ENCODE measurements at places on chromosomes 7 and 10.

GRCh38 chr7:7176406-7177043 is 5.8 kb upstream of the C1GALT1 start:
- DNase-seq: peak; percentile 23

DNA sequence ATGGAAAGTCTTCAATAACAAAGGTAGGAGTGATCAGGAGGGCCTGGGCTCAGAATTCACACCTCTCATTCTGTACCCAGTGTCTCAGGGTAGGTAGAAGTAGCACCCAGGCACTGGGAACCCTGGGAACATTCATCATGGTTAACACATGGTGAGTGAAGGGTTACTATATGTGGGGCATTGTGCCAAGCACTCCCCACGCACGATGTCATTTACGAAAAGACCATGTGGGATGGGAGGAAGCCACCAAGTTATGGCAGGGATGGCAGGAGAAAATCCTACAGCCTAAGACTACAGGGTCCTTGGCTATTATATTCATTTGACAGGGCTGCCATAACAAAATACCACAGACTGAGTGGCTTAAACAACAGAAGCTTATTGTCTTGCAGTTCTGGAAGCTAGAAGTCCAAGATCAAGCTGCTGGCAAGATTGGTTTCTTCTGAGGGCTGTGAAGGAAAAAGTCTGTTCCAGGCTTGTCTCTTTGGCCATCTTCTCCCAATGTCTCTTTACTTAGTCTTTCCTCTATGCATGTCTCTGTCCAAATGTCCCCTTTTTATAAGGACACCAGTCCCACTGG is 27.7 kb upstream of the DDIT4 start:
- DNase-seq: no peak

- DNase-seq: no peak
These were observed 191.4 kb downstream of the NSUN6 start for GRCh38 chr10:18460032-18460431.

DNA sequence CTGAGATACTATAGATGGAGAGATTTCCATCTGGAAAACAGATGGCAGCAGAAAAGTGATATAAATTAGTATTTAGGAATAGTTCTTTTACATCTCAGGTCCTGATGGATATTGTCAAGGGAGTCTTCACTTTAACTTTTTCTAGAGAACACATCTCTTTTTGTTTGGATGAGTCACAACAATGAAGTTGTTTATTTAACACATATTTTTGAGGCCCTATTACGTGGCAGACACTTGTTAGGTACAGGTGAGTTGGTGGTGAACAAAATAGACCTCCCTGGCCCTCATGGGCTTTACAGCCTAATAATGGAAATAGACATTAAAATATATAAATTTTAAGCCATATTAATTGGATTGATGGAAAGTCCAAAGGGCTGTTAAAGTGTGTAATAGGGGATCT is 168.3 kb downstream of the VTI1A start:
- DNase-seq: no peak

GRCh38 chr10:86684331-86685097 is 16.2 kb downstream of the LDB3 start:
- no peak for DNase-seq

DNA sequence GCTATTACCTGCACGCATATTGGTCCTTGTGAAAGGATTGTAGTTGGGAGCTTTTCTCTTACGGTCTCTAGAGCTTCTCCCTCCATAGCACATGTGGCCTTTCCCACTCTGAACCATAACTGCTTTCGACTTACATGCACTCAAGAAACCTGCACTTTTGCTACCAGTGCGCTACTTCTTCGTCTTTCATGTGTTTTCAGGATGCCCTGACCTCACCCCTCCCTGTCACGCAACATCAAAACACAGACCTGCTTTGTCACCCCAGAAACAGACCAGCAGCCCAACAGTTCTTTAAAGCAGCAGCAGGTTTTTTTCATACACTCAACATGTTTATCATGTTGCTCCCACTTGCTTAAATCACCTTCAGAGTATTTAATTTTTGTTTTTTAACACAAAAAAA is 243.5 kb upstream of the TCF7L2 start:
- no peak for DNase-seq

- no peak for DNase-seq
These were observed 75.4 kb downstream of the MPLKIP start for GRCh38 chr7:40059057-40059456.

GRCh38 chr7:6497637-6497905 is 49.8 kb upstream of the DAGLB start:
- DNase-seq: no peak

GRCh38 chr7:47568547-47568946 is 13.4 kb downstream of the TNS3 start:
- DNase-seq: no peak

GRCh38 chr7:2978408-2978807 is 65.3 kb downstream of the CARD11 start:
- DNase-seq: no peak

DNA sequence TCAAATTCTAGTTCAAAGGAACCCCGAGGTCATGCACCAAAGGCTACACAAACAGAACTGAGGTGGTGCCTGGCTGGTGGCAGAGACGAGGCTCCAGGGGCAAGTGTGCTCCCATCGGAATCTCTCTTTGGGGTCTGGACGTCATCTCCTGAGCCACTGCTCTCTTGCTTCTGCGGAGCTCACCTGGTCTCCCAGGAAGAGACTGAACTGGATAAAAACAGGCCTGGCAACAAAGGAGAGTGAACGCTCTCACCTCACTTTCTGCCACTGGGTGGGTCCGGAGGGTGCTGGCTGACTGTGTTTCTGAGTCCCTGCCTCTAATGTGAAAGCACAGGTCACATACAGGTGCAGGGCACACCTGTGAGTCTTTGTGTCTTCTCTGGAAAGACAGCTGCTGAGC is 22.4 kb downstream of the VIPR2 start:
- DNase-seq: no peak

- no peak for DNase-seq
These were observed 1.3 kb downstream of the PPIF start for GRCh38 chr10:79348640-79348988.

DNA sequence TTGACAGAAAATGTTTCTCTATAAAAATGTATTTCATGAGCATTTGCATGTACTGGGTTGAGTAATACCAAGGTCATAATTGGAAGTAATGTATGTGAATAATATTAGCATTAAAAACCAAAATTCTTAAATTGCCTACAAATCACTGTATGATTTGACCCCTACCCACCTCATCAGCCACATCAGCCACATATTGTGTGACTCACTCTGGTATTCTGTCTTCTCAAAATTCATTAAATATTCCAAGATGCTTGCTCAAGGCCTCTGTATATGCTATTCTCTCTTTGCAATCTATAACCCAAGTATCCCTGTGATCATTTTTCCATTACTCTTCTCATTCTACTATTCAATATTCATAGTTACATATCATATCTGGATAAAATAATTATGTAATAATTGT is 21.4 kb downstream of the POT1 start:
- DNase-seq: no peak

GRCh38 chr7:33754933-33755928 is 150.1 kb upstream of the BMPER start:
- no peak for DNase-seq

GRCh38 chr10:21975378-21975990 is 28.0 kb downstream of the DNAJC1 start:
- no peak for DNase-seq

DNA sequence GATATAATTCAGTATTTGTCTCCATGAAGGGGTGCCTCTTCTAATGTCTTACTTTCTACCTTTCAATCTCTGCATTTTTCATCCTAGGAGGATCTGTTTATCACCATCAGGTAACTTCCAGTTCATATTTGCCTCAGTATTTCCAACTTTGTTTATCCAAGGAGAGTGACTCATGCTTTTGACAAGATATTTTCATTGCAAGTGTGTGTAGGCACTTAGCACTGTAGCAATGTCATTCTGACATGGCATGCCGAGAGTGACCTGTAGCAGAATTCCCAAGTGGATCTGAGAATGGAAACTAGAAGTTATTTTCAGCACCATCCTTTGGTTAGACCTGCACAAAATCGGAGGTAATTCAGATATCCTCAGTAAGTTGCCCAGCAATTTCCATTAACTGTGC is 129.9 kb downstream of the INHBA start:
- DNase-seq: no peak

- no peak for DNase-seq
These were observed 822 bp downstream of the SAMD9L start for GRCh38 chr7:93147363-93147762.

DNA sequence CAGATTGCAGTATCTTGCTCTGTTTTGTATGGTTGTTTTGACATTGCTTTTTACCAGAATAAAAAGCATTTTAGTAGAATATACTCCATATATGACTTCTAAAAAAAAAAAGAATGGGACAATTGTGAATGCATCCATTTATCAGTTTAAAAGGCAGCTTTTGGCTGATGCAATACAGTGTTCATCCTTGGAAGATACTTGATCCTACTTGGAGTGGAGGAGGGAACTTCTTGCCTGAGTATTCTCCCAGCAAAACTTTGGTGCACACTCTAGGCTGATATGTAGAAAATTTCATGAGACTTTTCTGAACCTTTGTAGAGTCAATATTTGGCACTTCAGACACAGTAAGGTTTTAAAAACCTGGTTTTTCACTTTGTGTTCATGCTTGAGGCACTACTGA is 40.2 kb downstream of the WDR11 start:
- no peak for DNase-seq

DNA sequence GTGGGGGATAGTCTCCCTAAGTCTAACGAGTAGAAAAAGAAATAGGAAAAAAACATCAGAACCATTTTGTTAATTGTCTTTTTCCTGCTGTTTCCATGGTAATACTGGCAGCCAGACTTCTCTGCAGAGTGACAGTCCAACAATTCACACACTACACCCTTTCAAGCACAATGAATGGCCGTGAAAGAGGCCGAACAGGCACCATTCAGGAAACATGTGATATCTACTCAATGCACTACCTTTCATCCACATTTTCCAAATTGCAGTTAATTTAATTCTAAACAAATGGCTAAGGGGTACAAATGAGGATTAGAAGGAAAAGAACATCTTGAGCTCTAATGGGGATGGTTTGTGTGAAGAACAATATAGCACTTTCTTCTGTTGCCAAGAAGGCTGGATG is 358.5 kb upstream of the ANKRD30A start:
- no peak for DNase-seq

DNA sequence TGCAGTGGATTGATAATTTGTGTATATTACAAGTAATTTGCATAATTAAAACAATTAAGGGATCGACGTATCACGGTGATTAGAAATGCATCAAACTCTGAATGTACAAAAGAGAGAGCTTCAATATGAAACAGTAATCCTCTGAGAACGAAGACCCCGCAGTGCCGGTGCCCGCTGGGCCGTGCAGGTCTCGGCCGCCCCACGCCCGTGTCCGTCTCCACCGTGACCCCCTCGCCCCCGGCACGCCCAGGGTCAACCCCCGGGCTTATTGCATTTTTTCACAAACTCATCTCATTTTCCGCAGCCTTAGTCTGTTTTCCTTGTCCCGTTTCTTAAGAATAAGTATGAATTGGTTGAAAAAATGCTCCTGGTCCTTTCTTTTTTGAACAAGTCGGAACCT is 218.6 kb downstream of the TCERG1L start:
- no peak for DNase-seq

DNA sequence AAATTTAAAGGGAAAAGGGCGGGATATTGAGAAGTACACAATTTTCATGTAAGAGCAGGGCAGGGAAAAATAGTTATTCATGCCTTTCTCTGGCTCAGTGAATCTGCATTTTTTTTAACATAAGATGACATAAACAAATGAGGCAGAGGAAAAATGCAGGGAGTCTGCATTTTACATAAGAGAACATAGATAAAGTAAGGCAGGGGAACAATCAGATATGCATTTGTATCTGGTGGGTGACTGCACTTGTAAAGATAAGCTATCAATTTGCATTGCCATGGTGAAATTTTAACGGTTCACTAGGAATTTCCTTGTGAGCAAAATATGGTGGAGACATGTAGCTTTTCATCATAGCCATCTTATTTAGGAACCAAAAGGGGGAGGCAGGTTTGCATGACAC is 33.5 kb downstream of the ALOX5 start:
- DNase-seq: no peak

GRCh38 chr7:157273208-157274093 is 63.4 kb upstream of the DNAJB6 start:
- DNase-seq: no peak

GRCh38 chr7:156832195-156832877 is 60.6 kb downstream of the LMBR1 start:
- DNase-seq: peak; percentile 37

GRCh38 chr10:19775296-19775695 is 40.9 kb upstream of the PLXDC2 start:
- DNase-seq: no peak

GRCh38 chr7:122309421-122309820 is 4.9 kb upstream of the FEZF1 start:
- DNase-seq: no peak

- DNase-seq: no peak
These were observed 30.9 kb upstream of the STEAP4 start for GRCh38 chr7:88337572-88337971.

DNA sequence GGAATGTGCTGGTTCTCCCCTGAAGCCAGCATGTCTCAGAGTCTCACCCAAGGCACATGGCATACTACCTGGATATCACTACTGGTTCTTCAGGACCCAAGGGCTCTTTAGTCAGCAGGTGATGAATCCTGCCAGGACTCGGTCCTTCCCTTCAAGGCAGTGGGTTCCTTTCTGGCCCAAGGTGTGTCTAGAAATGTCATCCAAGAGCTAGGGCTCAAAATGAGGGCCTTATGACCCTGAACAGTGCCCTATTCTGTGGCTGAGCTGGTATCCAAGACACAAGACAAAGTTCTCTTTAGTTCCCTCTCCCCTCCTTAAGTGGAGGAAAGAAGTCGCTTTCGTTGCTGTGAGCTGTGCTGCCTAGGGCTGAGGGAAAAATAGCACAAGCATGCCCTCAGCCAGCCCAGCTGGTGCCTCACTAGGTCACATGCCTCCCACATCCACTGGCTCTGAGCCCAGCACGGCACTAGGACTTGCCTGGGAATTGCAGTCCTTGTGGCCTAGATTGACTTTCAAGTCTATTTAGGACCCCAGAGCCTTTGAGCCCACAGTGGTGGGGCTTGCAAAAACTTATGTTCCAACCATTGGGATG is 106.0 kb downstream of the BMS1 start:
- DNase-seq: no peak

DNA sequence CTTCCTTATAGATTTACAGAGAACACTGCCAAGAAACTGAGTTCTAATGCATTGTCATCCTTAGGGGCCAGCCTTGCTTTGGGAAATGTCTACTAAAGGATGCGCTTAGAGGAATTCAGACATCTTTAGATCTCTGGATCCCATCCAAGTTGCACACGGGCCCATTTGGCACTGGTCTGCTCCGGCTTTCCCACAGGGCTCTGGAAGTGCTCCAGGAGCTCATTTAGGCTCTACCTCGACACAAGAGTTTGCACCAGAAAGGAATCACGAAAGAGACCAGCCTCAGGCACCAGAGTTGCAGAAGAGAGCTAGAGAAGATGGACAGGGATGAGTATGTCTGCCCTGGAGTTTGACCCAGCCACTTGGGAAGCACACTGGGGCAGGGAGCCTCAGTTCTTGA is 150.1 kb upstream of the TMEM72 start:
- no peak for DNase-seq

GRCh38 chr10:4526311-4526731 is 299.7 kb upstream of the AKR1E2 start:
- no peak for DNase-seq

GRCh38 chr10:96511044-96511945 is 2.4 kb downstream of the TLL2 start:
- no peak for DNase-seq

Measured in SIG-M5 (cell line).